Kidney glomerular epithelial cell (primary cell): ENCODE measurements at places on chromosomes 16 and 17.

- no peak for DNase-seq
Measured at GRCh38 chr16:22352723-22353122, 21.7 kb downstream of the CDR2 start.

DNA sequence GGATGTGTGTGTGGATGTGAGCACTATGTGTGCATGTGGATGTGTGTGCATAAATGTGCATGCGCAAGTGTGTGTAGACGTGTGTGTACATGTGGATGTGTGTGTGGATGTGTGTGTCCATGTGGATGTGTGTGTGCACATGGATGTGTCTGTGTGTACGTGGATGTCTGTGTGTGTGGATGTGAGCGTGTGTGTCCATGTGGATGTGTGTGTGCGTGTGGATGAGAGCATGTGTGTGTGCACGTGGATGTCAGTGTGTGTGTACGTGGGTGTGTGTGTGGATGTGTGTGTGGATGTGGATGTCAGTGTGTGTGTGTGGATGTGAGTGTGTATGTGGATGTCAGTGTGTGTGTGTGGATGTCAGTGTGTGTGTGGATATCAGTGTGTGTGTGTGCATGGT lies 63.6 kb upstream of the DOC2B start:
- no peak for DNase-seq

- no peak for DNase-seq
Measured at GRCh38 chr16:4602331-4602730, 12.4 kb downstream of the UBALD1 start.

GRCh38 chr16:11684231-11685025 lies 16.2 kb downstream of the SNN start:
- DNase-seq = no peak

DNA sequence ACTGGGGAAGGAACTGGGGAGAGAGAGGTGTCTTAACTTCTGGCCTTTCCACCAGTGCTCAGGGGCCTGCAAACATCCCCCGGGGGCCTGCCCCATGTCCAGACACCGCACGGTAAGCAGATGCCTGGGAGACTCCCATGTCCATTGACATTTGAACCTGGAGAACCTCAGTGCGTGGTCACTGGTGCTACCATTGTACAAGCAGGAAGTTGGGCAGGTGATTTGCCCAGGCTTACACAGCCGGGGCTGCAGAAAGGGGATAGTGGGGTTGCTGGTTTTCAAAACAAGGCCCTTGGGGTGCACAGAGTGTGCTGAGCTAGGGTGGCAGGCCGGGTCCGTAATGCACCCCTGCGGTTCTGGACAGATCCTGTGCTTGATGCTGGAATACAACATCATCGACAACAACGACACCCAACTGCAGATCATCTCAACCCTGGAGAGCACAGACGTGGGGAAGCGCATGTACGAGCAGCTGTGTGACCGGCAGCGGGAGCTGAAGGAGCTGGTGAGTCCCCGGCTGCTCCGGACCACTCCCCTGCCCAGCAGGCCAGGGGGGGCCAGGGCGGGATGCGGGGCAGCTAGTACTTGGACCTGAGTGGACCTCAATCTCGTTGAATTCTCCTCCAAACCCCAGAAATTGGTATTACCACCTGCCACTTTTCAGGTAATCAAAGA lies 77.7 kb upstream of the PLCG2 start:
- DNase-seq = no peak

- DNase-seq = no peak
Measured at GRCh38 chr17:80187515-80187941, 17.7 kb downstream of the CARD14 start.

DNA sequence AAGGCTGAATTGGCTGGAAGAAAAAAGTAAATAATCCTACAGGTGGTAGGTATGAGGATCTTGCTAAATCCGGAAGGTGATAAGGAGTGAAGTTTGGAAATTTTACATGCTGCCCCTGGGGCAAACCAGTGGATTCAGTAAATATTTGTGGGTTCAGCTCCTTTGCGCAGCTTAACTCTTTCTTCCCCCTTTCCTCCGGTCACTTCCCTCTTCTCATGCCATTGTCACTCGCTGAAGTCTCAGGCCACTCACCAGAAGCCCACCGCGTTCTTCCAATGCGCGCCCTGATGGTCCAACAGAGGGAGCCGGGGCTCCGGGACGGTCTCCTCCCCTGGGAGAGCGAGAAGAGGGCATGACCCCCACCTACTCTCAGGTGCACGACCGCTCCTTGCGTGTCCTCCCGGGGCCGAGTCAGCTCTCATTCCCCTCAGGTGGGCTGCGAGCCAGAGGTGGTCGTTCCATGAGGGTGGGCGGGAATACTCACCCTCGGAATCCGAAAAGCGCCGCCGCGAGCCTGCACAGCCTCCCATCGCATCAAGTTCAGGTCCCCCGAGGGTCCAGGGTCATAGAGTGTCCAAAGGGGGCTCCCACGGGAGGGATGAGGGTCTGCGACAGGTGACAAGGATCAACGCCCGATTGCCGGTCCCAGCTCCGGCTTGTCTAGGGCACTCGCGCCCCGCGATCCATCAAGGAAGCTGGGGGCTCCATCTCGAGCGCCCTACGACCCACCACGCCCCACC lies 474 bp downstream of the CLN3 start:
- no peak for DNase-seq

DNA sequence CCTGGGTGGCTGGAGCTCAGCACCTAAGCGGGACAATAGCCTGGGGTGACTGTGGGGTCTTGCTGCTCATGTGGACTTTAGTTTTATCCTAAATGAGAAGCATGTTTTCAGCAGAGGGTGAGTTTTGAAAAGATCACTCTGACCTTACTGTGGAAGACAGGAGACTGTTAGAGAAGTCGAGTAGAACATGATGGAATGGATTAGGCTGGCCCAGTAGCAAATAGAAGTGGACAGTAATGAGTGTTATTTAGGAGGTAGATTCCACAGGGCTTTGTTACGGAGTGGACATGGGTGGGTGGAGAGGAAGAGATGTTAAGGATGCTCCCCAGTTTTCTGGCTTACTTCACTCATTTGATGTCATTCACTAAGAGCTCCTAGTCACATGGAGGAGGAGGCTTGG lies 73.3 kb upstream of the TBX2 start:
- DNase-seq = no peak

DNA sequence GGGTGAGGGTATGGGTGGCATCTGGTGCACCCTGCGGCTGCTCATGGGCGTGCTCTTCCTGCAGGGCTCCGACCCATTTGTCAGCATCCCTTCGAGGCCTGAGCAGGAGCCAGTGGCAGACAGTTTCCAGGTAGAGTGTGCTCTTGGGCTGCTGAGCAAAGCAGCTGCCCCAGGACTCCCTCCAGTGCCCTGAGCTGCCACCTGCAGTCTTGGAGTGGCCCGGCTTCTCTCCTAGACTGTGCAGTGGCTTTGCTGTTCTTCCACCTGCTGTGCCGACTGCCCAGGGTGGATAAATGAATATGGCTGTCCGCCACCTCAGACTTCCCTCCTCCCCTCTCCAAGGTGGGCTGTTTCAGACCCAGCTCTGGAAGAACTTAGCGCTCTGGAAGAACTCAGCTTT lies 10.8 kb upstream of the JPT2 start:
- DNase-seq = no peak

DNA sequence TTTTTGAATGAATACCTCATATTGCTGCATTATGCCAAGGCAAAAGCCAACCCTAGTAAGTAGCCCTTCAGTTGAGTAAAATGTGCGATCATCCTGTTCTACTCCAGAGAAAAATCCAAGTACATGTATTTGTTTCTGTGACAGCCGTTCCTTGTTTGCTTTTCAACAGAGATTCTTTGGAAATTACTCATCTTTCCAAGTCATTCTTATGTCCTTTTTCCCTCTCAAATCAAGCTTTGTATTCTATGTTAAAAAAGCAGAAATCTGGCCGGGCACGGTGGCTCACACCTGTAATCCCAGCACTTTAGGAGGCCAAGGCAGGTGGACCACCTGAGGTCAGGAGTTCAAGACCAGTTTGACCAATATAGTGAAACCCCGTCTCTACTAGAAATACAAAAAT lies 112.9 kb upstream of the HAS3 start:
- DNase-seq = peak; percentile 68

DNA sequence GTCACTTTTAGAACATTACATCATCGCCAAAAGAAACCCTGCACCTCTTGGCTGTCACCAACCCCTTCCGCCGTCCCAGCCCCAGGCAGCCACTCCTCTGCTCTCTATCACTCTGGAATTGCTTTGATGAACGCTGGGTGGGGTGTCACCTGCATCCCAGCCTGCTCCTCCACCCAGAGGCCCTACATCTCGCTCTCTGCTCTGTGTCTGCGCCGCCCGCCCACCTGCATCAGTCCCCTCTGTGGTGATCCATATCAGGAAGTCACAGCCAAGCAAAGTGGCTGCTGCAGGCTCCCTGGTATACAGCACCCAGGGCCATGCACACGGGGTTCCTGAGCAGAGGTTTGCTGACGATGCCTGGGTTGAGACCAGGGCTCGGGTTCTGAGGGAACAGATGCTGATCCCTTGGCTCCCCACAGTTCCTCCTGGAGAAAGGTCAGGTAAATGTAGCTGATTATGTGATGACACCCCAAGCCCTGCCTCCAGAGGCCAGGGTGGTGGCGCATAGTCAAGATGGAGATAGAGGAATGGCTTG lies 30.8 kb downstream of the MPRIP start:
- DNase-seq = no peak
